SHP77 (cell line): ENCODE measurements at places on chromosomes 1 and 21.

DNA sequence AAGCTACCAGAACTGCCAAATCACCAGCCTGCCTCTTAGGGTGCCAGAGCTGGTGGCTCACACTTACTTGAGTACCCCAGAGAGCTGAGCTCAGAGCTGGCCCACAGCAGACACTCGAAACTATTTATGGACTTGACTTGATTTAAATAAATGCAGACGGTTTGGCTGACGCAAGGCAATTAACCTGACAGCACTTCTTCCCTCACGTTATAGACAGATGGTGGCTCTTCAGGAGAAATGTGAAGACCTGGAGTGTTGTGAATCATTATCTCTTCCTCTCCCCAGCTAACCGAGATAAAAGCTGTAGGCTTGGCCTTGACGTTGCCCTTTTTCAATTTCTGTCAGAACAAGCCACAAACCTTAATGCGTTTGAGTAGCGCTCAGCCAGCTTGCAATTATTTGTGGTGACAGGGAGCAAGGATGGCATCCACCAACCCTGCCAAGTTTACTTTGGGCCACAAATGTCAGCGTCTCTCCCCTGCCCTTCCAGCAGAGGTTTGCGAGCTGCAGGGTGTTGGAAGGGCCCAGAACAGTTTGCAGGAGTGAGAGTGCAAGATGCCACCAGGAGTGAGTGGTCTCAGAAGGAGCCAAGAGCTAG, 34.0 kb upstream of the BCAR3 start:
- DNase-seq: peak; percentile 54

- DNase-seq: no peak
These were observed 121.7 kb downstream of the TNFSF18 start for GRCh38 chr1:172929006-172929405.

DNA sequence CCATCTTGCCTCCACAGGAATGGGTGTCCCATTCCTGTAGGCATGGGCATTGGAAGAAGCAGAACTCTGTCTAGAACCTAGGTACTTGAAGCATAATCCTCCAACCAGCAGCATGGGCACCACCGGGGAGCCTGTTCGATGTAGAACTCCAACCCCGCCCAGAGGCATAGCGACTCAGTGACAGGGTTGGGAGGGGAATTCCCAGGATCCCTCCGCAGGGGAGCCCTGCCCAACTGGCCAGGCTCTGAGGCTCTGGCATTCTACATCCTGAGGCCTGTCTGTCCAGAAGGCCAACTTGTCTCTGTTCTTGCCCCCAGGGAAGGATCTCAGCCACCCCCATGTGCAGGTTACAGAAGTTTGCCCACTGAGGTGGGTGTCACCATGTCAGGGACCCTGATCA, 38.2 kb downstream of the CACNA1S start:
- DNase-seq: no peak

DNA sequence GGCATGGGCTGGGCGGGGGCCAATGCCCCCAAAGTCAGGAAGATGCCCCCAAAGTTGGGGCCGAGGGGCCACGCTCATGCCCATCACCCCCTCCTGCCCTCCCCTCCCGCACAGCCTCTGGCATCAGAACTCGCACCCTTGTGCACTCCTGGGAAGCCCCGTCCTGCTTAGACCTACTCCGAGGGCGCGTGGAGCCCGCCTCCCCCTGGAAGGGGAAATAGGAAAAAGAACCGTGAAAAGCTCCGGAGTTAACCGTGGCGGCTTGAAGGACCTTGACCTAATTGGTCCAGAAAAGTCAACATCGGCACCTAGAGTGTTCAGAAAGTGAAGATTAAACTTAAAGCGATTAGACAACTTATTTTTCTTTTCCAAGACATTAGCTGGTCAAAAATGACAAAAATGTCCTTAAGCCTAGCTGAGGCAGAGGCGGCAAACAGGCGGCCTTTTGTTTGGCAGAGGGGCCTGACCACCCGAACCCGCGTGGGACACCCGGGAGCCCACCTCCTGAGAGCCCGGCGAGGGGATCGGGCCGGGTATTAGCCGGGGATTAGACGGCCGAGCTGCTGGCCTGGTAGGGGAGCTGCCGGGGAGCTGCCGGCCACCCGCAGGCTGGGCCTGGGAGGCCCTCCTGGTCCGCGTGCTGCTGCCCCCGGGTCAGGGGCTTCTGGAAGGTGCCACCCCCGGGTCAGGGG, 65.5 kb downstream of the PRDM16 start:
- no peak for DNase-seq

- DNase-seq: no peak
These were observed 67.6 kb downstream of the OLFML2B start for GRCh38 chr1:161956097-161956496.
